ENCODE measurements at places on chromosomes 6 and 20.

- no peak for DNase-seq
Measured at GRCh38 chr6:154292855-154293519, 63.6 kb downstream of the IPCEF1 start.

- no peak for DNase-seq
Measured at GRCh38 chr6:155578251-155578650, 122.6 kb upstream of the NOX3 start.

- DNase-seq: no peak
Measured at GRCh38 chr6:158830736-158831135, 11.6 kb upstream of the EZR start.

- no peak for DNase-seq
Measured at GRCh38 chr20:44990957-44991356, 24.6 kb downstream of the STK4 start.

GRCh38 chr6:111291336-111292259, 191.4 kb downstream of the REV3L start:
- DNase-seq: no peak

GRCh38 chr6:127301199-127301700, 34.6 kb downstream of the RNF146 start:
- DNase-seq: no peak

DNA sequence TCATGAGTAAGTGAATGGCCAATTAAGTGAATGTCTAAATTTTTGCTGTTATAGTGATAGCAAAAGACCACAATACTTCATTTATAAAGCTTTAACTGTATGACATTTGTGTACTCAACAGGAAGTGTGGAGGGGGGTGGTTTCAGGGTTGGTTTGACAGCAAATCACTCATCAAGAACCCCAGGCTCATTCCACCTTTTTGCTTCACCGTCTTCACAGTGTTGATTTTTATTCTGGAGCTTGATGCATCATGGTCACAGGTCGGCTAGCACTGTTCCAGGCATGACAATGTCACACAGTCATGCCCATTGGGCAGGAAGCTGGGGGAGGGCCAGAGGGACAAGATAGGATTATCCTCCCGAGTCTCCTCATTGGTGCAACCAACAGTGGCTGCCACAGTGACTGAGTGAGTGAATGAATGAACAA, 75.0 kb downstream of the MDGA1 start:
- peak; percentile 67 for DNase-seq

DNA sequence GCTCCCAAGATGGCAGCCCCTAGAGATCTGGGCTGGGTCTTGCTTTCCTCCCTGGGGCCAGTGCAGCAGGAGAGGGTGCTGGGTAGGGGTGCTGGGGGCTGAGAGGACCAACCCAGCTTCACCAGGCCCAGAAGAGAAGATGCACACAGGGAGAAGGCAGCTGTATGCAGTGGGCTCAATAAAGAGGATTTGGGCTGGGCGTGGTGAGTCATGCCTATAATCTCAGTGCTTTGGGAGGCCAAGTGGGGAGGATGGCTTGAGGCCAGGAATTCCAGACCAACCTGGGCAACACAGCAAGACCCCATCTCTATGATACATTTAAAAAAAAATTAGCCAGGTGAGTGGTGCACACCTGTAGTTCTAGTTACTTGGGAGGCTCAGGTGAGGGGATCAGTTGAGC, 25.7 kb upstream of the EMILIN3 start:
- no peak for DNase-seq

- no peak for DNase-seq
Measured at GRCh38 chr6:129130106-129130505, 247.2 kb downstream of the LAMA2 start.

DNA sequence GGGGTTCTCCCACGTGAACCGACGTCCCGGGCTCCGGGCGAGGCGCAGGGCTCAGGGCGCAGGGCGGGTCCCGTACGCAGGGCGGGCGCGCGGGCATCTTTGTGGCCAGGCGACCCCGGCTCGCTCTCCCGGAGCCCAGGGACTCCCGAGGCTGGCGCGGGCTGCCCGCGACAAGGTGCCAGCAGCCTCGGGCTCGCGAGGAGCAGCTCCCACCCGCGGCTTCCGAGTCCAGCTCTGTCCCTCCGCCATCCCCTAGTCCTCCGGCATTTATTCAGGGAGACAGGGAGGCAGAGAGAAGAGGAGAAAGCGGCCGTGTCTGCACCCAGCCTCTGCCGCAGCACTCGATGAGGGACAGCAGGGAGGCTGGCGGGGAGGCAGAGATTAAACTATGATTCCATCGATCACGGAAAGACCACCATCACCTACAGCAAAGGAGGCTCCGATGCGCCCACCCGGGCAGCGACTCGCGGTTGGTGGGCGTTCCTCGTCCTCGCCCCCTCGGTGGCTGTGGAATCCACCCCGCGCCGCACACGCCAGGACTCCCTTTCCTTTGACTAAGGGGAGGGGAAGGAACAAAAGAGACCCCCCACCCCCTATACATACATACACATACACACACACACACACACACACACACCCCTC, 1.1 kb downstream of the RGS17 start:
- DNase-seq: no peak

- DNase-seq: no peak
Measured at GRCh38 chr6:134517145-134517658, 199.3 kb upstream of the SGK1 start.

DNA sequence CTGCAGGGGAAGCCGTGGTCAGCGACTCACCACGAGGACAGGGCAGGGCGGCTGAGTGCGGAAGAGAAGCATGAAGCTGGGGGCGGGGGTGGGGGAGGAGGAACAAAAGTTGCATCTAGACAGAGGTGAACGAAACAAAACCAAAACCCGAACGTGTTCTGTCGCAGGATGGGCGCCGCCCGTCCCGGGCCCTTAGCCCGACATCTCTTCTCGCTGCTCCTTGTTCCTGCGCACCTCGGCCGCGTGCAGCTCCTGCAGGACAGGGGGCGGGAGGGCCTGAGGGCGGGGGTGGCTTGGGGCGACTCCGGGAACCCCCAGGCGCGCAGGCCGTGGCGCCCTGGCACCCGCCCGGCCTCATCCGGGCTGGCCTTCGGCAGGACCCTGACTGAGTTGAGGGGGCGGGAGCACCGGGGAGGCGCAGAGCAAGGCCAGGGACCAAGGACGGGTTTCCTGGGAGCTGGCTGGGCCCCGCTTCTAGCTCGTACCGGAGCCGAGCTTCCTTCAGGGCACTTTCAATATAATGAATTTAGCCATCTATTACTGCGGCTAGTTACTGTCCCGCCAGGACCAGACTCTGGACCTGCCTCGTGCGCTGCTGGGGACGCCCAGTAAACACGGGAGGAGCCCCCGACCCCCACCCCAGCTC, 12.0 kb downstream of the STMN3 start:
- peak; percentile 70 for DNase-seq

DNA sequence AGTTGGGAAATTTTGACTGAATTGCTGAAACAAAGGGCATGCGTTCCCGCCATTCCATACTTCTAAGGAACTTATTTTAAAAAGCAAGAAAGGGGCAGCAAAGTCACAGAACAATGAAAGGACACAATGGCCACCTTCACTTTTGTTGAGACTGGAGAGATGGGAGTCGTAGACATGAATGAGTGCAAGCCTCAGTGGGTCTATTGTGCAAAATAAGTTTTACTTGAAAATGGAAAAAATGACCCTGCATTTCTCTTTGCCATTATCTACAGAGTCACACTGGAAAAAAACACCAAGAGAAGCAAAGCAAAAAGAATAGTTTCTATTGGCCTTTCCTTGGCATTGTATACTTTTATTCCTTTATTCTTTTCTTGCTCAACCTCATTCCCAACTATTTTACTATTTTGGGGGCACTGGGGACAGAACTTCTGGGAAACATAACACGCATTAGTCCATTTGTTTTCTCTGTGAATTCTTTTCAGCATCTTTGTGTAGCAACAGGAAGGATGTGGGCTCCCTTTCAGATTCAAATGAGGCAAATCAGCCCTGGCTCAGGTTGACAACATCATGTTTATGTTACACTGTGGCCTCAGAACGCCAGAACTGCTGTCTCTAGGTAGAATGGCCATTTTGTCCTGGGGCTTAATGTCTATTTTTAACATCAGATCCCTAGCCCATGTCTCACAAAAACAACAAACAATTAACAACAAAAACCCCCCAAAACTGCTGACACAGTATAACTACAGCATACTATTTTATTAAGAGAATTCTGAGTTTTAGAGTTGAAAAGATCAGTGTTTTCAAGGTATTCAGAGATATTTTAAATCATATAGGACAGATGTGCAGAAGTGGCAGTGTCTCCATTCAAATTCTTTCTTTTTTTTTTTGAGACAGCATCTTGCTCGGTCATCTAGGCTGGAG, 122.2 kb downstream of the FYN start:
- peak; percentile 75 for DNase-seq

DNA sequence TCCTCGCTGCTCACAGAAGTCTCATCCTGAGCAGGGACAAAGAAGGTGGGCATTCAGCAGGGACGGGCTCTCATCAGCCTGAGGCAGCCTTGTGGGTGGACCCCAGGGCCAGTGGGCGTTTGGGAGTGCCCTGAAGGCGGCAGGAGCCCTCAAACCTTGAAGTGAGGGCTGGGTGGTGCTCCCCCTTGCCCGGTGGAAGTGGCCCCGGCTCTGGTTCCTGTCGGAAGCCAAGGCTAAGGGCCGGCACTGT, 110.5 kb downstream of the NOL4L start:
- DNase-seq: no peak

DNA sequence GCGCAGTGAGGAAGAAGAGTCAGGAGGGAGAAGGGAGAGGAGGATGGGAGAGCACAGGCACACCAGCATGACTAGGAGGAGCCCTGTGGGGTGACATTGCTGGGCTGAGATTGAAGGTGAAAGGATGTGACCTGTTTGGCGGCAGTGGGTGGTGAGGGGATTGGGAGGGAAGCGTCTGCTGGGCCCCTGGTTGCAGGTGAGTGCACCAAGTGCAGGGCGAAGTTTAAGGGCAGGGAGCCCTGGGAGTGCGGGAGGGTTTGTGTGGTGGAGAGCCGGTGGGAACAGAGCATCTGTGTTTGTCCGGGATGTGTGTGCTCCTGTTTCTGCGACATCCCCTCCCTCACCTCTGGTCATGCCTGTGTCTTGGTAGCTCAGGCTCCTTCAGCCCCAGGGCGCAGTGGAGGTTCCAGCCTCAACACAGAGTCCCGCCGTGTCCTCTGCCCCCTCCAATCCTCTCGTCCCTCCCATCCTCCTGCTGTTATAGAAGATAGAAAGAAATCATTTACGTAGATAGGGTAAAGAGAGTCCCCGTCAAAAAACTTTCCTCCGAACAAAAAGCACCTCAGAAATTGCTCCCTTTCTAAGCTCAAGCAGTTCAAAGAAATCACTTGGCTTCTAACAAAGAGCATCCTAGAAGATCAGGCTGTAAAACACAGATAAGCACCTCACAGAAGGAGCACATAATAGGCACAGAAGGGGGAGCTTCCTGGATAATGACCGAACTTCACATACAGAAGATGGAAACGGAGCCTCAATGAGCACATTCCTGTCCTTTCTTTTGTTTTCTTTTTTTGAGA, 25.0 kb downstream of the ULBP1 start:
- no peak for DNase-seq

- no peak for DNase-seq
Measured at GRCh38 chr6:128158496-128158895, 257.6 kb upstream of the THEMIS start.

GRCh38 chr6:152129691-152130151, 322.2 kb downstream of the ESR1 start:
- no peak for DNase-seq

DNA sequence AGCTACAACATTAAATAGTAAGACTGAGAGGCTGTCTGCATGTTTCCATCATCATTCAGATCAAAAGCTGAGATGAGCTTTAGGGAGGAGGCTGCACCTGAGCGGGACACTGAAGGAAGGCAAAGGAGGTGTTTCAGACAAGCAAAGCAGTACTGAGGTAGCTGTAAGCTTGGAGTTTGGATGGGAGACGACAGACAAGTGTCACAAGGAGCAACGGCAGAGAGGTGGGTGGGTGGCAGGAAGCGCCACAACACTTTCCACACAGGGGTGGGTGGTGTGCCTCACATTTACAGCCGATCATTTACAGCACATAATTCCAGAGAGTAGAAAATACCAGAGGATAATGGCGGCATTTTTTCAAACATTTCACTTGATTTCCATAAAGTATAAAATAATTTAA, 205.5 kb upstream of the SHLD1 start:
- DNase-seq: peak; percentile 12

- DNase-seq: no peak
Measured at GRCh38 chr6:117138425-117138824, 126.9 kb upstream of the VGLL2 start.

DNA sequence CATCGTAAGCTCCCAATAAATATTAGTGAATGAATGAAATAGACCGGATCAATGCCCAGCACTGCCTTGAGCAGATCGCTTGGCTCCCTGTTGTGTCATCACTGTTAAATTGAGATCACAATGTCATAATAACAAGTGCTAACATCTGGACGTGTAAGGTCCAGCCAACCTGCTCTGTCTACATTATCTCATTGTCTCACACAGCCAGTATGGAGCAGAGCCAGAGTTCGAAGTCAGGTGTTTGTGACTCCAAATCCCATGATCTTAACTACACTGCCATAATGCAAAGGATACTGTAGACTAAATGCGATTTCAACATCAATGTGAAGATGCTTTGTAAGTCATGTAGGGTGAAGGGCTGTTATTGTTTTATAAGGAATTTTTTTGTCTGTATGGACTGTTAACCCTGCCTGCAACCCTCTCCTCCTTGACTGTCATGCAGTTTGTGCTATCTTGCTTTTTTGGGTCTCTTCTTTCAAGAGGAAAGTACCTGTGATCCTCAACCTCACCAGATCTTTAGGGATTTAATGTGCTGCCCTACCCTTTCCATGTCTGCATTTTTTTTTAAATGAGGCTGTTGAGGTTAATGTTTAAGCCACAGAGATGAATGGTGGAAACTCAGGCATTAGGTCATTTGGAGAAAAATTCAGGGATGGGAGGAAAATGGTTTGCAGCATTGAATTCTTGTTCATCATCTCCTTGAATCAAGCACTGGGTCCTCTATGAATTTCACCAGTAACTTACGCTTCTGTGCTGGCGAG, 49.0 kb upstream of the OCSTAMP start:
- no peak for DNase-seq

GRCh38 chr6:44696686-44697085, 309.2 kb downstream of the CDC5L start:
- DNase-seq: no peak

DNA sequence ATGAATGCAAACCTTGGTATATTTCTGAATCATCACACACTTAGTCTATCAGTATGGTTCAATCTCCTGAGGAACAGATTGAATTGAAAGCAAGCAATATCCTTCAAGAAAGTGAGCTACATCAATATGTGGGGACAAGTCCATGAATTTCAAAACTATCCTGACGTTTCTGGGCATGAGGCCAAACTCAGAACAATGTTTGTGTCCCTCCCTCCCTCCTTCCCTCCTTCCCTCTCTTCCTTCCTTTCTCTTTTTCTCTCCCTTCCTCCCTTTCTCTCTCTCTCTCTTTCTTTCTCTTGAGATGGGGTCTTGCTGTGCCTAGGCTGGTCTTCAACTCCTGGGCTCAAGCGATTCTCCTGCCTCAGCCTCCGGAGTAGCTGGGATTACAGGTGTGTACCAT, 27.9 kb upstream of the SYNCRIP start:
- no peak for DNase-seq

GRCh38 chr6:41958022-41958856, 16.6 kb upstream of the CCND3 start:
- DNase-seq: peak; percentile 79

- DNase-seq: no peak
Measured at GRCh38 chr6:18216411-18216810, 47.9 kb downstream of the DEK start.

GRCh38 chr6:157139054-157139708, 184.1 kb downstream of the TMEM242 start:
- DNase-seq: no peak

Data from activated CD8-positive, alpha-beta T cell treated with anti-CD3 and anti-CD28 coated beads for 36 hours (primary cell).